NCI-H2107 (cell line): ENCODE measurements at places on chromosomes 13 and 19.

DNA sequence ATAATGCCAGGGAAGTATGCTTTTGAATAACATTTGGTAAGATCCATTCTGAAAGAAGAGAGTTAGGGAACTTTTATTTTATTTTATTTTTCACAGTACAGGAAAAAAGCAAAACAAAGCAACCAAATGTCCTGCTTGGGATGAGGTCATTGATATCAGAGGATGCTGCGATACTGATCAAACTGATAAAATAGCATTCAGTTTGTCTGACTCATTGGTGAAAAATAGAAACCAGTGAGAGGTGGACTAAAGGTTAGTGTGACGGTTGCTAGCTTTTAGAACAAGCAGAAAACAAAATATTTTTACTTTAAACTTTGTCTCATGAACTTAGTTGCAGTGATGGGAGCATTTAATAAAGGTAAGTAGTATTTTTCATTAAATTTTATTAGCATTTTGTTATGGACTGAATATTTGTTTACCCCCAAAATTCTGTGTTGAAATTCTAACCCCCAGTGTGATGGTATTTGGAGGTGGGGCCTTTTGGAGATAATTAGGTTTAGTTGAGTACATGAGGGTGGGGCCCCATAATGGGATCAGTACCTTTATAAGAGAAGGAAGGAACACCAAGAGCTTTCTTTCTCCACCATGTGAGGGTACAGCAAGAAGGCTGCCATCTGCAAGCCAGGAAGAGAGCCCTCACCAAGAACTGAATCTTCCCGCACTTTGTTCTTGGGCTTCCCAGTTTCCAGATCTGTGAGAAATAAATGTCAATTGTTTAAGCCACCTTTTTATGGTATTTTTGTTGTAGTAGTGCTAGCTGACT, 37.3 kb downstream of the ITGBL1 start:
- no peak for DNase-seq

DNA sequence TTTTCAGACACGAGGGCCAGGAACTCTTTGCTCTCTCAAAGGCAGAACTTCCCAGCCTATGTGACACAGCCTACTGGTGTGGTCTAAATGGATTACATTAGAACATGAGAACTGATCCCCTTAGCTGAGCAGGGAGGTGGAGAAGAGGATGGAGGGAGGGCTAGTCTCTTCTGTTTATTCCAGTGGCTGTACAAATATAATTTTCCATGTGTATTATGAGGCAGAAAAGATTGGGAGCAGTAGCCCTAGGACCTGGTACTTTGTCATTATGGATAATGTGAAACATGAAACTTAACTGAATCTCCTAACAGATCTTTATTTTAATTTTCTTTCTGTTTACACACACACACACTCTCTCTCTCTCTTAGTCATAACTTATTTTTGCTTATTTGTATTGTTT, 82.1 kb downstream of the WDFY2 start:
- no peak for DNase-seq

DNA sequence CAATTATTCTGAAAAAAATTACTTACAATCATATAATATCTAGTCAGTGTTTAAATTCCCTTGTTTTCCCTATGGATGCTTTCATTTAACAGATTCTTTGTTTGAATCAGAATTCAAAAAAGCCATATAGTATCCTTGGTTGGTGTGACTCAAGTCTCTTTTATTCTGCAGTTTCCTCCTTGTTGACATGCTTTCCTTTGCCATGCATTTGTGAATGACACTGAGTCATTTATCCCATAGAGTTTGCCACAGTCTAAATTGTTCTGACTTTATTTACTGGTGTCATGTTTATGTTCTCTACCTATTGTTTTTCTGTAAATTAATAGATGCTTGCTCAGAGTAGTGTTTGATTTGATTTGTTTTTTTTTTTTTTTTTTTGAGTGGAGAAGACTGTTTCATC, 893.8 kb upstream of the SLC10A2 start:
- DNase-seq = no peak

GRCh38 chr13:89550938-89551337, 1796.5 kb upstream of the MIR17HG start:
- no peak for DNase-seq

- no peak for DNase-seq
Observed at GRCh38 chr19:53055117-53055516, 10.6 kb downstream of the ERVV-2 start.

DNA sequence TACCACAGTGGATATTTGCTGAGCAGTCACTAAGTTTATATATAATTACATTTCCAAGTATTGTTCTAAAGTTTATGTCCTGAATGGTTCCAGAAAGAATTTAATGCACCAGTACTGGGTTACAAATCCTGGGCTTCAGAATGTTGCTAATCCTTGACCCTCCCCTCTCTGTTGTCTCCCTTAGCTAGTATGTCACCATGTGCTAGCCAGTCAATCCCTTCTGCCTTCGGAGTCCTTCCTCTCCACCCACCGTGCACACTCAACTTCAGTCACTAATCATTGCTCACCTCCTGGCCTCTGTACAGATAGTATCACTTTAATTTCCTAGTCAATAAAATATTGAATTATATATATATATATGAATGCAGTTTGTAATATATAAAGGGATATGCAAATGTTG, 7.5 kb downstream of the FAM124A start:
- no peak for DNase-seq

GRCh38 chr13:113935001-113935844, 38.7 kb downstream of the C13orf46 start:
- no peak for DNase-seq

DNA sequence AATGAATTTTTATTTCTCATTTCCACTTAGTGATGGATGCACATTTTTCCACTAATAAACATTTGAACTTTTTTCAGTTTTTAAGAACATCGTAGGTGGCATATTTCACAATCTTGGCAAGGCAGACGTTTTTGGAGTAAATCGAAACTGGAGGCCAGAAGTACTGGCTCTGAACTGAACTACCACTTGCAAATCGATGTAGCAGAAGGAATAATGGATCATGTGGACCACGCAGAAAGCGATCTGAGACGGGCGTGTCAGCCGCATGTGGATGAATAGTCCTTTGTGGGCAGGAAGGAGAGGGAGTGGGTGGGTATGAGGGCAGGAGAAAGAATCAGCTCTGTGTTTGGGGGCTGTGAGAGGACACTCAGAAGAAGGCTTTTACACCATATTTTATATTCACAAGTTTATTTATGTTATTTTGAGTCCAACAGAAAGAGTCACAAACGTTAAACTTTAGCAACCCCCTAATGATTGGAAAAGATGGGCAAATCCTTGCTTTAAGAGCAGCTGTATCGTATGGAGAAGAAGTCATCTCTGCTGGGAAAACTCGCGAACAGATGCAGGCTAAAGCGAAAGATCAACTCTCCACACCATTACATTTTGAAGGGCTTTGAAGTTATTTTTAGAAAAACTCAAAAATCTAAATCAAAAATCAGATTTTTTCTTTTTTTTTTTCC, 90.5 kb downstream of the COL4A2 start:
- no peak for DNase-seq

DNA sequence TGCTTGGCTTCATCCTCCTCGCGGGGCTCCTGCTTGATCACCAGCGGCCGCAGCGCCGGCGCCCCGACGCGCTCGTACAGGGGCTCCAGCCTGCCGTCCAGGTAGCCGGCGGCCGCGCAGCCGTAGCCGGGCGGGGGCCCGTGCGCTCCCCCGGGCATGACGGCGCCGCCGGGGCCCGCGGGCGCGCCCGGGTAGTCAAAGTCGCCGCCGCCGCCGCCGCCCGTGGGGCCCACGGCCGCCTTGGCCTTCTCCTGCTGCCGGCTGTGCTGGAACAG, 497 bp downstream of the CEBPA start:
- no peak for DNase-seq

DNA sequence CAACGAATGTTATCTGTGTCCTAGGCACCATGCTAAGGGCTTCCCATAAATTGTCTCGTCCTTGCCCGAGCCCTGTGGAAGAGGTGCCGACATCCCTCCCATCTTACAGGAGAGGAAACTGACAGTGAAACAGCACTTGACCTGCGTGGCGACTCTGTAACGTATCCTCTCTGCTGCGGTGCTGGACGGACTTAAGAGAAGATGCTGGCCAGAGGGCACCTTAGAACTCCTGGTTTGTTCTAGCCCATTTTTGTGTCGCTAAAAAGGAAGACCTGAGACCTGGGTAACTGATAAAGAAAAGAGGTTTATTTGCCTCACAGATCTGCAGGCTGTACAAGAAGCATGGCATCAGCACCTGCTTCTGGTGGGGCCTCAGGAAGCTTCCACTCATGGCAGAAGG, 68.6 kb downstream of the KCTD15 start:
- DNase-seq = no peak

DNA sequence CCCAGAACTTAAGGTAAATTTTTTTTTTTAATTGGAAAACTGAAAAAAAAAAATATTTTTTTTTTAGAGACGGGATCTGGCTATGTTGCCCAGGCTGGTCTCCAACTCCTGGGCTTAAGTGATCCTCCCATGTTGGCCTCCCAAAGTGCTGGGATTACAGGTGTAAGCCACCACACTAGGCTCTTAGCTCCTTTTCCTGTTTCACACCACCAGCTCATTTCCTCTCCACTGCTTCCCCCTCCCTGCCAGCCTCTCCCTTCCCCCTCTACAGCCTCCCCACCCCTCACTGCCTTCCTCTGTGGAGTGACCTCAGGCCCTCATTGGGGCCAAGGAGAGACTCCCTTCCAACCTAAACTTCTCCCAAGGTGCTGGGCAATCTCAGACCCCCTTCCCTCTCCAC, 4.2 kb upstream of the GIPR start:
- DNase-seq = no peak

- no peak for DNase-seq
Observed at GRCh38 chr19:21098291-21098690, 16.3 kb downstream of the ZNF714 start.
